ENCODE measurements at places on chromosomes 16 and 17. TPM values are rescaled to one million over a fixed set of nuclear protein-coding genes. Genes with fewer than 3 reads are reported as not detected.

Gene DHX40
- total RNA-seq = 21.6 TPM

Gene TNK1
- total RNA-seq = 2.0 TPM

Gene DNAH3
- total RNA-seq = 0.97 TPM

GRCh38 chr16:79476580-79476979 is 124.0 kb downstream of the MAF start:
- no peak for DNase-seq

GRCh38 chr16:68802190-68802589 is 41.1 kb upstream of the TANGO6 start:
- DNase-seq = no peak
